Tongue (tissue), 3 donors: ENCODE measurements at places on chromosomes 12 and 14.

DNA sequence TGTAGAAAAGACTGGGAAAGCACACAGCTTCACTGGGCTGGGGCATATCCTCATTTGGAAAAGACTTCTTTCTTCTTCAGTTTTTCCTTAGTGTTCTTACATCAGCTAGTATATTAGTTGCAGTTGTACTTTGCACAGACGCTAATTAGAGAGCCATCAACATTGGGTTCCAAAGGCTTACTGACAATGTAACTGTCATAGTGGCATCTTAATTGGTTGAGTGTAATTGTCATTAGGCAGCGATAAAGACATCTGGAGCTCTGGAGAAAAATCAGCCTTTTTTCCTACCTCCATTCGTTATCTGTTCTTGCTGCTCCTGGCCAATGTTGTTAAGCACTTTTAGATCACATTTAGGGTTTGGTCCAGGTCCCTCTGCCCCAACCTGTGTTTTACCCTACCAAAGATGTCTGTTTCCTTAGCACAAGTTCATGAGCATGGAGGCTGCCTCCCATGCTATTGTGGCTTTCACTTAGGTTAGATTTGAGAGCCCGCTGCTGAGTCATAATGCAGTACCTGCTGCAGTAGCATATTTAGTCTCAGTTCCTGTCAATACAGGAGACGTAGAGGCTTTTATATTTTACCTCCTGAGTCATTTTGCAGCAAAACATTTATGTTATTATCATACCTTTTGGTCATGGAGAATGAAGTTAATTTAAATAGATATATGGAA, 49.2 kb downstream of the FBXW8 start:
- DNase-seq = no peak

- DNase-seq = peak; percentile 67
Measured at GRCh38 chr14:60092526-60092920, 800 bp downstream of the PCNX4 start.

- DNase-seq = peak; percentile 58
Measured at GRCh38 chr12:5806371-5807089, 138.5 kb downstream of the ANO2 start.

DNA sequence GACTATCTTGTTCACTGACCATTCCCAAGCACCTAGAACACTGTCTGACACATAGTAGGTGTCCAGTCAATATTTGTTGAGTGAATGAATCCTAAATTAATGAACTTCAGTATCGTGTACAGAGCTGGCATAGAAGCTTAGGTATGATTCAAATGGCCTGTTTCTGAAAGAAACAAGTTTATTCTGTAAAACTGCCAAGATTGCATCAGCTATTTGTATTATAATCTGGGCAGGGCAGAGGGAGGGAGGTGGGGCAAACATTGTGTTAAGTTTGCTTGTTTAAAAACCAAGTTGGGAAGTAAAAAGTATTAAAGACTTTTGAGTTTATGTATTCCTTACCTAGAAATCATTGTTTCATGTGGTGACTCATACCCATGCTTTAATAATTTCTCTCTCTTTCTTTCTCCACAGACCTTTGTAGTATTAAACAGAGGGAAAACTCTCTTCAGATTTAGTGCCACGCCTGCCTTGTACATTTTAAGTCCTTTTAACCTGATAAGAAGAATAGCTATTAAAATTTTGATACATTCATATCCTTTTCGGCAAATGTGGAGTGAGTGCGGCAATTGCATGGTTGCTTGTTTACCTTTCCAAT, 92.8 kb downstream of the SCN8A start:
- peak; percentile 41 for DNase-seq

- no peak for DNase-seq
Measured at GRCh38 chr12:109156586-109156985, 40.2 kb downstream of the ACACB start.

DNA sequence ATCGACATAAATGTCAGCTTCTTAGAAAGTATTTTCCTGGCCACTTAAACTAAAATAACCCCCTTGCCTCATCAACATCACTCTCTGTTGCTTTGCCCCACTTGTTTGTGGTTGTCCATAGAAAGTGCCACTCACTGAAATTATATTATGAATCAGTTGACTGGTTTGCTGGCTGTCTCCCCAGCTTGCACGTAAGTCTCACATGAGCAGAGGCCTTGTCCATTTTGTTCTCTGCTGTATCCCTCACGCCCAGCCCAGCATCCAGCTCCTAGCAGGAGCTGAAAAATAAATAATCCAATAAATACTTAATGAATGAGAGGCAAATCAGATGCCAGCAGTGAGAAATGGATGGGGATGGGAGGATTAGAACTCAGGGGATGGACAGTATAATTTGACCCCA, 159.3 kb downstream of the KSR2 start:
- DNase-seq = no peak

DNA sequence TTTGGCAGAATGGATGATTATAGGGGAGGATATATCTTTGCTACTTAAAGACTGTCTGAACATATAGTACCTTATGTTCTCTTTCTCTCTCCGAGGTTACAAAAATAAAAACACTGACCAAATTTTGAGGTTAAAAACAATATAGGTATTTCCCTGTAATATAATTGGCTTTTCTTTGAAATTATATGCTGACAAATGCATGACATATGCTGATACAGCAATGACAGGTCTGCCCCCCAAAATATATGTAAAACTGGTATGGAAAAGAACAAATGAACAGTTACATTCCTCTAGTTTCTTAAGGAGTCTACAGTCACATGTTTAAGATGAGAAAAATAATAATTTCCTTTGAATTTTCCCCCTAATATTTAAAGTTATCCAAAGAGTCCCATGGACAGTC, 405.7 kb downstream of the SOX5 start:
- DNase-seq = no peak
